ENCODE measurements at places on chromosomes 12 and 14. TPM values are rescaled to one million over a fixed set of nuclear protein-coding genes. Genes with fewer than 3 reads are reported as not detected.

Gene ATG14
- total RNA-seq: 12.3 TPM

Gene ADAMTS20
- not detected for total RNA-seq

Gene BEGAIN
- 0.46 TPM for total RNA-seq

Gene RPGRIP1
- total RNA-seq: 0.27 TPM

Gene ELK3
- total RNA-seq: 18.9 TPM

Gene INHBC
- not detected for total RNA-seq

Gene KRT72
- not detected for total RNA-seq

Gene LBHD2
- total RNA-seq: not detected

Gene METAP2
- total RNA-seq: 51.4 TPM

Gene RNASE3
- not detected for total RNA-seq

Gene MGP
- 231 TPM for total RNA-seq

Gene CRIP2
- total RNA-seq: 1,011 TPM

Gene SMIM41
- 0.35 TPM for total RNA-seq

Gene SERPINA3
- 55.2 TPM for total RNA-seq

Gene DACT1
- 2.4 TPM for total RNA-seq

Gene PAWR
- total RNA-seq: 7.2 TPM

Gene STON2
- 12.0 TPM for total RNA-seq

Gene LGR5
- not detected for total RNA-seq

Gene NTN4
- total RNA-seq: 81.5 TPM

Gene TAOK3
- 21.8 TPM for total RNA-seq

Gene SERPINA5
- 2.7 TPM for total RNA-seq

Gene CCDC88C
- 2.9 TPM for total RNA-seq

Gene ATL1
- total RNA-seq: 0.89 TPM

Gene SCN8A
- 0.13 TPM for total RNA-seq

Gene CCDC38
- 0.08 TPM for total RNA-seq

Gene SYT1
- 0.38 TPM for total RNA-seq

Gene RTN1
- 1.1 TPM for total RNA-seq

Gene BCL2L2
- total RNA-seq: 37.3 TPM

Gene ABCD4
- 22.1 TPM for total RNA-seq

Gene NGDN
- 17.0 TPM for total RNA-seq

Gene GNB3
- 2.9 TPM for total RNA-seq

Gene GAS2L3
- 2.4 TPM for total RNA-seq

Gene TMPRSS12
- total RNA-seq: not detected

Gene P2RX7
- total RNA-seq: 1.7 TPM

Gene DCN
- 800 TPM for total RNA-seq

Gene ESR2
- total RNA-seq: 0.86 TPM

Gene EIF2S3B
- total RNA-seq: 0.35 TPM

Gene CLEC14A
- 28.8 TPM for total RNA-seq

Gene CAPS2
- total RNA-seq: 14.4 TPM

Gene NAV3
- total RNA-seq: 3.3 TPM

Gene POTEG
- total RNA-seq: not detected

Gene KCNC2
- not detected for total RNA-seq
